Endothelial cell (in vitro differentiated cells): ENCODE measurements at places on chromosomes 2 and 18.

DNA sequence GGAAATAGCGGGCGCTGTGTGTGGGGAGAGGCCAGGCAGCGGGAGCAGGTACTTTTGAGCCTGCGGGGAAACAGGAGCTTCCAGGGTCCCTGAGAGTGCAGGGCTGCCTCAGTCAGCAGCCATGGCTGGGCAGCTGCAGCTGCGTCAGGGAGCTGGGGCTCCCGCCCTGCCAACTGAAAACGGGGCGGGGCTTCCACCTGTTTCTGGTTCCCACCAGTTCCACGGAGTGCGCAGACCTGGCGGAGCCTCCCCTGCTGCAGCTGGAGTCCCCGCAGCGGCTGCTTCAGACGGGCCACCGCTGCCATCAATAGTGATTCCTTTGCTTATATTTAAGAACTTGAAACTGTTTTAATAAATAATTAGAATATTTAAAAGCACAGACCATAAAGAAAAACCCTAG, 30.6 kb upstream of the RPRM start:
- H3K4me1 ChIP-seq, result peaks cover 20% of the 10 kb centered on the region
- H3K27me3 ChIP-seq, result peaks cover 3% of the 10 kb centered on the region
- H3K27ac ChIP-seq, result no peak overlapping the region
- H3K4me3 ChIP-seq, result no peak overlapping the region
- peaks cover 4% of the 10 kb centered on the region for H3K36me3 ChIP-seq

DNA sequence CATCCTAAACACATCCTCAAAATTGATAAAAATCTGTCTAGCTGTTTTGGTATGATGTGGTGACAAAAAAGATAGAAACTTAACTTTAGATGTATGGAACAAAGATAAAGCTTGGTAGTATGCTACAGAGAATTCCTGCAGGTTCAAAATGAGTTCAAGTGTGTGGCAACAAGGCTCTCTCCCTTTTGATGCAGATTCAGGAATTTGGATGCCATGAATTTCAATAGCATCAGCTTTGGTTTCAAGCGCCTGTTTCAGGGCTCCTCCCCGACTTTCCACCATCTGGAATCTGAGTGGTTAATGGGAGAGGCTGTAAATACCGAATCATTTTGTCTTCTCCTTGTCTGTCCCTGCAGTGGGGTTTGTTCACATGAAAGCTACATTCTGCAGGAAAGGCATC, 180.6 kb downstream of the MTX2 start:
- peaks cover 4% of the 10 kb centered on the region for H3K27me3 ChIP-seq
- DNase-seq, result no peak
- H3K36me3 ChIP-seq, result no peaks in the 10 kb centered on the region
- H3K4me1 ChIP-seq, result peaks cover 9% of the 10 kb centered on the region
- H3K4me3 ChIP-seq, result no peak overlapping the region

DNA sequence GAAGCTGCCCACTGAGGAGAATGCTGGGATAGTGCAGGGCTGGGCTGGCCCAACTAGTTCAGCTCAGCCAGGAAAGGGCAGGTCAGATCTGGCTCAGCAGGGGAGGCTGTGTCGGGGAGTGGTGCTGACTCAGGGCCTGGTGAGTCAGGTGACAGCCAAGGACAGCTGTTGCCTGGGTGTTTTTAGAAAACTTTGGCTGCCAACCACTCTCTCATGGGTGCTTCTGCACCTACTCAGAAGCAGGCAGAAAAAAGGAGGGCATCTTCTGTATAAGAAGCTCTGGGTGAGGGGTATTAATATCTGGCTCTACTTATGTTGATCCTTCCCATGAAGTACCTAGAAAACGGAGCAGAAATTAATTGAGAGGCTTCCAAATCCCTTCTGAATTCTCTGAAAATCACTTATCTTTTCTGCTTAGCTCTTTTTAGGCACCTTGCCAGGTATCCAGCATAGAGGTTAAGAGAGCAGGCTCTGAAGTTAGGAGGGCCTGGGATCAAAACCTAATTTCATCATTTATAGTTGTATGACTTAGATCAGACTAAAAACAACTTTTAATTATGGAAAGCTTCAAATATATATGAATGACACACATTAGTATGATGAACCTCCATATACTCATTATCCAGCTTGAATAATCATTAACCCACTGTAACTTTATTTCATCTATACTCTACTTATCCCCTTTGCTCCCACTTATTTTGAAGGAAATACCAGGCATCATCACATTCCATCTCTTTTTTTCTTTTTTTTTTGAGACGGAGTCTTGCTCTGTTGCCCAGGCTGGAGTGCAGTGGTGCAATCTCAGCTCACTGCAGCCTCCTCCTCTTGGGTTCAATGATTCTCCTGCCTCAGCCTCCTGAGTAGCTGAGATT, 15.5 kb upstream of the RAB10 start:
- H3K27ac ChIP-seq, result no peak overlapping the region
- H3K4me1 ChIP-seq, result peaks cover 3% of the 10 kb centered on the region
- H3K4me3 ChIP-seq, result no peak overlapping the region
- H3K36me3 ChIP-seq, result no peaks in the 10 kb centered on the region

DNA sequence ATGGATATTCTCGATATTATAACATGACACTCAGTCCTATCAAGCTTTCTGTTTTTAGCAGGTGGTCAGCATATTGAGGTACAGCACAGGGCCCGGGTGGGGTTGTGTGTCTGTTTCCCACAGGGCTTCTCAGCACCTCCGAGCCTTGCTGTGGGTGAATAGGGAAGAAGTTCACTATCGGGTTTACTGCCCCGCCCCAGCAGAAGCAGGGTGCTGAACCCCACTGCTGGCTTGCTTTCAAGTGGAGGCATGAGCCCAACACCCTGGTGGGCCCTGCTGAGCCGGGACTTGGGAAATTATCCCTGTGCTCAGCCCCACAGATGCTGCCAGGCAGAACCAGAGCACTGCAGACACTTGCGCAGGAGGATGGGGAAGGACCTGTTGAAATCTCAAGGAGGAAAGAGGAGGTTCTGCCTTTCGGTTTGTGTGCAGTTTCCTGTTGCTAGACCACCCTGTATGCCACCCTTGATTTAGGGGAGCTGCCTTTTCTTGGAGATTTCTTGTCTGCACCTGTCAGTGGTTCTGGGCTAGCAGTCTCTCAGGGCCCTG, 270.3 kb upstream of the SALL3 start:
- no peak overlapping the region for H3K4me3 ChIP-seq
- no peaks in the 10 kb centered on the region for H3K4me1 ChIP-seq
- DNase-seq, result no peak
- H3K27me3 ChIP-seq, result peaks cover 6% of the 10 kb centered on the region
- no peak overlapping the region for H3K27ac ChIP-seq

- no peak overlapping the region for H3K4me3 ChIP-seq
- no peaks in the 10 kb centered on the region for H3K4me1 ChIP-seq
- DNase-seq, result no peak
- no peak overlapping the region for H3K27ac ChIP-seq
- H3K36me3 ChIP-seq, result no peaks in the 10 kb centered on the region
- H3K27me3 ChIP-seq, result no peaks in the 10 kb centered on the region
Measured at GRCh38 chr2:143158551-143159485, 29.6 kb downstream of the ARHGAP15 start.
